ENCODE measurements at places on chromosomes 7 and 10.
A peak's percentile ranks its signal among the peaks of the same experiment; 100 is the strongest.

DNA sequence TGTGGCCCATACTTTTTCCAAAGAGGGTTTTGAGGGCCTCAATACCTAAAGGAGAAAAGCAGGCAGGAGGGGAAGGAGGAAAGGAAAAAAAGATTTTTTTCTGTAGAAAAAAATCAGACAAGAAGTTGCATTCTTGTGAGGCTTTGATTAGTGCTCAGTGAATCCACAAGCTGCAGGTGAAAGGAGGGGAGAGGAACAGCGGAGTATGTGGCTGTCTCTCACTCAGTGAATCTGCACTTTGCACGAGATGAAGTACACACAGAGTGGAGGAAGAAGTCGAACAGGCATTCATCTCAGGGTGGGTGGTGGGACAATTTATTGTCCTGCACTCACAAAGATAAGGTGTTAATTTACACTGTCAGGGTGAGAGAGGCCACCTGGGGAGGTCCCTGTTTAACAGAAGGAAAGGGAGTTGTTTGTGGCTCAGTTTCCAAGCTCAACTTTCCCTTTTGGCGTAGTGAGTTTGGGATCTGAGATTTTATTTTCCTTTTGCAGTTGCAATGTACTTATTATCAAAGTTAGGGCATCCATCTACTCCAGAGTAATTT, 49.0 kb upstream of the VIPR2 start:
- no peak for DNase-seq

GRCh38 chr7:55127135-55127551, 108.3 kb downstream of the EGFR start:
- DNase-seq, result no peak

GRCh38 chr7:101898106-101898505, 80.7 kb downstream of the CUX1 start:
- no peak for DNase-seq

DNA sequence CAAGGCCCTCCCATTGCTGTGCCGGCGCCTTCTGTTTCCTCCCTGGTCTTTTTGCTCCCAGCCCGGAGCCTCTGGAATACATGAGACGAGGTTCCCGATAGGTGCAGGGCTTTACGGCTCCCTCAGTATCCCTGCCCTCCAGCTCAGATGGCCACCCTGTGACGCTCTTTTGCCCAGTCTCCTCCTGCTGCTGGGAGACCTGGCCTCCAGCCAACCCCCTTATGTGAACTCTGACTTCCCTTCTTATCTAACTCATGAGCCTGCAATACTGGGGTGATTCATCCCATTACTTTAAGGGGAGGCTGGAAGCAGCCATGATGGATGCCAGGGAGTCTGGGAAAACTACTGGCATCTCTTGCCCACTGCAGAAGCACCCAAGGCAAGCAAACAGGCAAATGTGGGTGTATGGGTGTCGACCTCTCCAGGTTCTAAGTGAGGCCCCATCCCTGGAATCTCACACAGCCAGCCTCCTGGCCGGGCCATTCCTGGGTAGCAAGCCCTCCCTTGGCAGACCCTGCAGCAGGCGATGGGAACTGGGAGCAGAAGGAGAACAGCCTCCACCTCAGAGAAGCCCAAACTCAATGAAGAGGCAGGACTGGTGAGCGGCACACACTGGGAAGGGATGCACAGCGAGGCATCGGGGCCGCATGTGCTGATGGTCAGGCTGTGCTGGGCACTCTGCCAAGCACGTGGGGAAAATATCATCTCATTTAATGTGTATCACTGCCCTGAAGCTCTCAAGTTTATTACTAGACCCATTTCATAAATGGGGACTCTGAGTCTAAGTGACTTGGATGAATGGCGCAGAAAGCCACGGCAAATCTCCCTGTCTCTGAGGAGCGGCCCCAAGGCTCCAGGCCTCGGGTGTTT, 97.5 kb downstream of the FAM53B start:
- no peak for DNase-seq

DNA sequence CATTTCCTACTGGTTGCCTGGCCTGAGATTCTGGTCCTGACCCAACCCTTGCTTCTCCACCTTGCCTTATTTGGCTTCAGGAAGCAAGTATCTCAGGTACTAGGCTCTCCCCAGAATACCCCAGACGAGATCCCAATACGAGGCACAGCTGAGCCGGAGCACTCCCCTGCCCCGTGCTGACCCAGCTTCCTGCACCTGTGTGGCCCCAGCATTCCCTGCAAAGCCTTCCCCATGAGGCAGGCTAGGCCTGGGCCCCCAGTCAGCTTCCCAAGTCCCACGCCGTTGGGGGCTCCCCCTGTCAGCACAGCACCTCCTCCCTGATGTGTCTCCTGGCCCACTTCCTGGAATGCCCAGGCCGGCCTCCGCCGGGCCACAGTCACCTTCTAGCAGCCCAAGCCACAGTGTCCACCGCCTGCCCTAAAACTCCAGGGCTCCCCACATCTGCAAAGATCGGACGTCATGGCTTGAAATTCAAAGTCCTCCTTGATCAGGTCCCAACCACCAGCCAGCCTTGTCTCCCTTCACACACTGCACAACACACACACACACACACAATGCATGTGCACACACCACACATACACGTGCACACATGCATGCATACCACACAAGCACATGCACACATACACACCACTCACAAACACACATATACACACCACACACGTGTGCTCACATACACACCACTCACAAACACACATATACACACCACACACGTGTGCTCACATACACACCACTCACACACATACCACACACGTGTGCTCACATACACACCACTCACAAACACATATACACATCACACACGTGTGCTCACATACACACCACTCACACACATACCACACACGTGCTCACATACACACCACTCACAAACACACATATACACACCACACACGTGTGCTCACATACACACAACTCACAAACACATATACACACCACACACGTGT, 78.9 kb upstream of the FOXK1 start:
- DNase-seq, result no peak

GRCh38 chr10:65861249-65861648, 1064.6 kb upstream of the LRRTM3 start:
- no peak for DNase-seq

DNA sequence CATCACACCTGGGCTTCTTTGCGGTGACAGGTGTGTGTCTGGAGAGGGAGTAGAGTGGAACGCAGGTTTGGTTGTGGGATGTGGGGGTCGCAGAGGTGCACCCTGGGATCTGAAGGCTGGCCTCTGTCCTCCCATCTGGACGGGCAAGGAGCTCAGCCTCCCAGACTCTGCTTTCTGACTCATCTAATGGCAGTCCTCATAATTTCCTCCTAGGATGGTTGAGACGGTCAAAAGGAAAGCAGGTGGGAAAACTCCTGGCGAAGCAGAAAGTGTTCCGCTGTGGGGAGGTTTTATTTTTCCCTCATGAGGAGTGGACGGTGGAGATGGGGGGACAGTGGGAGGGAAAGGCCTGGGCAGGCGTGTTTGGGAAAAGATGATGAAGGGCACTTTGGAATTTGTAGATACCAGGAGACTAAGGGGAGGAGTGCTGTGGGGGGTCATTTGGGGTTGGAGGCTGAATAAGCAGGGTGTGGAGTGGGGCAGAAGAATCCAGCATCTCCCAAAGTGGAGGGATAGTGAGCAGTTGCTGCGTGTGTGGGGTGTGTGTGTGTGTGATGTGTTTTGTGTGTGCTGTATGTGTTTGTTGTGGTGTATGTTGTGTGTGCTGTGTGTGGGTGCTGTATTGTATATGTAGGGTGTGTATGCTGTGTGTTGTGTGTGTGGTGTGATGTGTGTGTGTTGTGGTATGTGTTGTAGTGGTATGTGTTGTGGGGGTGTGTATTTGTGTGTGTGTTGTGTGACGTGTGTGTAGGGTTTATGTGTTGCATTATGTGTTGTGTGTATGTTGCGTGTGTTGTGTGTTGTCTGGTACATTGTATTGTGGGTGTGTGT, 97.2 kb upstream of the PODXL start:
- no peak for DNase-seq

DNA sequence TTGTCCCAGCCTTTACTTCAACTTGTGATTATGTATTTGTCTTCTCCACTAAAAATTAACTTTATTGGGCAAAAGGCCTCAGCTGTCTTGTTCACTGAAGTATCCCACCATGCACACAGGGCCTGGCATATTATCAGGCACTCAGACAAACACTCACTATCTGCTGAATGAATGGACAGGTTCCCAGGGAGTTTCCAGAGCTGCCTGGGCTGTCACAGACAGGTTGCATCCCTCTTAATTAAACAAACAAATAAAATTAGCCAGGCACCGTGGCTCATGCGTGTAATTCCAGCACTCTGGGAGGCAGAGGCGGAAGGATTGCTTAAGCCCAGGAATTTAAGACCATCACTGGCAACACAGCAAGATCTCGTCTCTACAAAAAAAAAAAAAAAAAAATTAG, 1.5 kb upstream of the TSPAN14 start:
- DNase-seq, result no peak

DNA sequence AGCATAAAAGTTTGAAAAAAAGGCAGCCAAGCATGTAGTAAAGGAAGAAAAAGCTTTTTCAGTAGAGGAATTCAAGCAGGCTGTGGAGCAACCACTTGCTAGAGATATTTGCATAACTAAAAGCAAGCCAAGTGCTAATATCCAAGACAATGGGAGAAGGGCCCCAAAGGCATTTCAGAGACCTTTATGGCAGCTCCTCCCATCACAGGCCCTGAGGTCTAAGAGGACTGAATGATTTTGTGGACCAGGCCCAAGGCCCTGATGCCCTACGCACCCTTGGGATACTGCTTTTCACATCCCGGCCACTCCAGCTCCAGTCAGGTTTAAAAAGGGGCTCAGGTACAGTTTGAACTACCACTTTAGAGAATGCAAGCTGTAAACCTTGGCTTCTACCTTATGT, 261.7 kb upstream of the SEMA3C start:
- no peak for DNase-seq

DNA sequence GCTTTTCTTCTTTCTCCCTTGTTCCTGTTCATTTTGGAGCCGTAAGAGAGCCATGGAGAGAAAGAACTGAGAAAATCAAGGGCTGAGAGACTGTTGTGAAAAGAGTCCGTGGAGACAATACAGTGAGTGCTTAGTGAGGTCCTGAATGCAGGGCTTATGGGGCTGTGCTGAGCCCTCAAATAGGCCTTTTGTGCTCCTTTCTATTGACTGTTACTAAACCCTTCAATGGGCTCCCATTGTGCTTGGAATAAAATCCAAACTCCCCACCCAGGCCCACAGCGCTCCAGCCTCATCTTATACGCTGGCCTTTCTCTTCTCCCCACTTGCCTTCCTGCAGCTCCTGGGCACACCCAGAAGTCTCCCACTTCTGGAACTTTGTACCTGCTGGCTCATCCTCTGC, 243.1 kb upstream of the HABP2 start:
- no peak for DNase-seq

DNA sequence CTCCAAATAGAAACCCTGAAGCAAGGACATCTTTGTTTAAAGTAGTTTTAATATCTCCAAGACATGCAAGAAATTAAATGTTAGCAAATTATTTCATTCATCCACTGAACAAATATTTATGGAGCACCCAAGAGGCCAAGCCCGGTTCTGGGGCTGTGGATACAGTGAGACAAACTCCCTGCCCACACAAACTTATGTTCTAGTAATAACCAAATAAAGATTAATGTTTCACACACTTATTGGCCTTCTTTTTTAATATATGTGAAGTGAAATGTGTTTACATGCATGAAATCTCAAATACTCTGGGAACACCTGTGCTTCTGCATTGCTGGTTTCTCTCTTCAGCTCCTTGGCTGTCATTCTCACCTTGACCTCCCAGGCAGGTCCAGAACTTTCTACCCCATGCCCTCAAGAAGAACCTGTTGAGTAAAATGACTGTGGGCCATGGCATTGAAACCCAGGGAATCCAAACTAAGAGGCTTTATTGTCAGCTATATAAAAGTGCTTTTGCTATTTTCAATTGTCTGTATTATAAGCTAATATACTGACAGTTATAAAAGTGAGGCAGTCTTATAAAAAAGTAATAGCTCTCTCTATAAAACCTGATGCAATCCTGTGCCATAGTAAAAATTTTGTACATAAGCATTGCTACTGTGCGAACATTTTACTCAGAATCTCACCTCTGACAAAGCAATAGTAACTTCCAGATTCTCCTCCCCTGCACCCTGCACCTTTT, 43.7 kb downstream of the SVIL start:
- no peak for DNase-seq

DNA sequence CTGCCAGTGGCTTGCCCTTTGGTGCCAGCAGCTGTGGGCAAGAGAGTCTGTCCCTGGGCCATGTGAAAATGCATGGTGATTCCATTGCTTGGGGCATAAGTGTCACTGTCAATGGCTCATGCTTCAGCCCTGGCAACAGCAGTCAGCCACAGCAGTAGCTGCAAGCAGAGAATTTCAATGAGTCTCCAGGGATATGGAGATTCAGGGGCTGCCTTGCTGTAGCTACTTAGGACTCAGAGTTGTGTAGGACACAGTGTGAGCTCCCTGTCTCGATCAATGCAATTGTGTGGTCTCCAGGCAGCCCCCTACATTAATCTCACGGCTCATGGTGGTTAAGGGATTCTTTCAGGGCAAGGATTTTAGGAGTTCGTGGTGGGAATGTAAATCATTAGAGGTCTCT, 126.3 kb upstream of the STARD3NL start:
- no peak for DNase-seq

DNA sequence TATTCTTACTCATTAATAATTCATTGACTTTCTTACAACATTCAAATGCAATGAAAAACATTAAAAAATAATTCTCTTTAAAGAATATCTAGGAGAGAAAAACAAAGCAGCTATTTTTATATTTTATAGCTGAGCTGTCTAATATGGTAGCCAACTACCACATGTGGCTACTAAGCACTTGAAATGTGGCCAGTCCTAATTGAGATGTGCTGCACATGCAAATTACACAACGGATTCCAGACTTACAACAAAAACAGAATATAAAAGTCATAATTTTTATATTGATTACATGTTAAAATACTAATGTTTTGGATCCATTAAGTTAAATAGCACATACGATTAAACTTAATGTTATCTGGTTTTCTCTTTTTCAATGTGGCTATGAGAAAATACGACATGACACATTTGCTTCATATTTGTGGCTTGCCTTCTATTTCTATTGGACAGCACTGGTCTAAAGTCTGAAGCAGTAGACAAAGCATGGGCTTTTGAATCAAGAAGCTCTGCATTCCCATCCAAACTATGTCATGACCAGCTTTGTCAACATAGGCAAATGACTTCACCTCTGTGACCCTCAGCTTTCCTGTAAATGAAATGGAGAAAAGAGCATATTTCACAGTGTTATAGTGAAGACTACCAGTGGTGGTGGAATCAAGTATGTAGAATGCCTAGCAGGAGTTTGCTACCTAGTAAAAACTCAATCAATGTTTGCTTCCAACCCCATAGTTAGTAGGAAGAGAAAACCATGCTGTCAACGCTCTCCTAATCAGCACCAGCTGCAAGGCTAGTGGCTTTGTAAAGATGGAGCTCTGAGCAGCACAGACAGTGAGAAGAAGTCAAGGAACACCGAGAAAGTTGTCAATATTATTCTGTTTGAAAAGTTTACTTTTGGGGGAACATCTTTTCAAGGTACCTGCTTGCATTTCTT, 37.1 kb upstream of the GDF10 start:
- no peak for DNase-seq

DNA sequence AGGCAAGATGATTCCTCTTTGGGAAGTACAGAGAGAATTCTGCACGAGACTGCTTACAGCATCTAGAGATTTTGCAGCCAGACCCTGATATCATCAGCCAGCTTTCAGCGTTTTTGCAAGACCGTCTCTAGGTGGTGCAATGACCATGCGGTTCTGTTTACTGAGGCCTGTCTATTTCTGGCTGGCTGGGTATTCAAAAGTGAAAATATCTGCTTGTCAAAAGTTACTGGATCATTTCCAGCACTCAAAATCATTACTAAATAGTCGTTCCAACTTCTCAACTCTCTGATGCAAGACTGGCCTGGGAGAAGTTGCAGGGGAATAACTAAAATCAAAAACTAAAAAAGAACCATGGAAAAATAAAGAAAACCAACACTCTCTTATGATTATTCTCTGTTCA, 240.1 kb downstream of the ELMO1 start:
- peak; percentile 83 for DNase-seq
